Occipital lobe (tissue), 3 donors: ENCODE measurements at places on chromosomes 7 and 10. TPM values are rescaled to one million over a fixed set of nuclear protein-coding genes. Genes with fewer than 3 reads are reported as not detected.

The LIPK gene
- total RNA-seq: not detected

The MRLN gene
- total RNA-seq: not detected

The TCERG1L gene
- total RNA-seq: 1.6 TPM

The ACTR3C gene
- 7.3 TPM for total RNA-seq

The AKR1C4 gene
- total RNA-seq: not detected

The CALHM3 gene
- total RNA-seq: not detected

The GARS1 gene
- 47.1 TPM for total RNA-seq

The FIGNL1 gene
- total RNA-seq: 47.7 TPM

The FAM131B gene
- 91.1 TPM for total RNA-seq

The RNF32 gene
- total RNA-seq: 2.2 TPM

The GSDME gene
- 38.2 TPM for total RNA-seq

The DENND2A gene
- total RNA-seq: 16.4 TPM

The C10orf53 gene
- total RNA-seq: not detected

The GPER1 gene
- 1.1 TPM for total RNA-seq

The CUZD1 gene
- total RNA-seq: 0.31 TPM

The GIMAP8 gene
- total RNA-seq: 2.8 TPM

The NRG3 gene
- 23.1 TPM for total RNA-seq

The AHCYL2 gene
- 22.8 TPM for total RNA-seq

The COL26A1 gene
- 3.4 TPM for total RNA-seq
